ENCODE measurements at places on chromosomes 7 and 10.

- no peak for DNase-seq
These were observed 534 bp downstream of the PSMA2 start for GRCh38 chr7:42931447-42931833.

DNA sequence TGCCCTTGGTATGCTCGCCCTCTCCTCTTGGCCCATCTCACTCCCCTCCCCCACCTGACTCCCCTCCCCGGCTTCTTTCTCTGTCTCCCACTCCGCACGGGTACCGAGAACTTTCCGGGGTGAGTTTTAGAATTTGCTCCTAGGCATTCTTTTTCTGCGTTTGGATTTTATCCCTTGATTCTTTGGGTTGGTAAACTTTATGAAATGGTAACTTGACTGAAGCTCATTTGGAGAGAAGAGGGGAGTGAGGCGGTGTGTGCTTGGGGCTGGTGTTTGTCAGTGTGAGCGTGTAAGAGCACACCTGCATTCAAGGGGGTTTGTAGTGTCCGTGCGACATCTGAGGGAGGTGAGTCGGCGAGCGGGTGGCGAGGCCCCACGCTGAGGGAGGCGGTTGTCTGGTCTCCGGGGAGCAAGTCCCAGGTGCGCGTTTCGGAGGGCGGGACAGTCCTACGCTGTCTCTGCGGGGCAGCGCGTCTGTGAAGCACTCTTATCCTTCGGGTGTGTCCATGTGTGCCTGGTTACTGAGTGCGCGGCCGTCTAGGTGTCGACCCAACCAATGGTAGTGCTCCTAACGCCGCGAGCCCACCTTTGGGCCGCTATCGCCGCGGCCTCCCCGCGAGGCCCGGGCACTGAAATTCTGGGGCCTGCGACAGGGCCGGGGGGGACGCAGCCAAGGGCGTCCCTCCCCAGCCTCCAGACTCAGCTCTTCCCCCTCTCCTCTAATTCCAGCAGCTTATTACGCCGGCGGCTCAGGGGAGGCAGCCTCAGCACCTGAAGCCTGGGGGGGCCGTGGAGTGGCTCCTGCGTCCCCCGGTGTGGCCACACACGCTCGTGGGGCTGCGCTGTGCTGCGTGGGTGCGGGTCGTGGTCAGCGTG, 2.6 kb upstream of the ZNF503 start:
- DNase-seq, result no peak

DNA sequence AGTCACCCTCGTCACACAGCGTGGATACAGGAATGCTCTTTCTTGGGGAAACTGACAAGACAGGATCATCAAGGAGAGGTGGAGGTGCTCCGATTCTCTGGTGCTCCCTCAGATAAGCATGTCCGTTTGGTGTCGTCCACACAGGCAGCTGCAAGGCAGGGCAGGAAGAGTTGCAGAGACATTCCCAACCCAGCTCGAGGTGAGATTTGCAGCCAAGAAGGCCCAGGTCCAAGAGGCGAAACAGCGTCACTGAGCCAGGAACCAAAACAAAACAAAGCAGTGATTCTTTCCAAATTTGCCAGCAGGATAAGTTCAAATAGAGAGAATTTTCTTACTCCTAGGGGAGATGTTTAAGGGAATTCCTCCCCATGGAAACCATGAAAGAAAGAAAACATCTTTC, 386.5 kb upstream of the PFKP start:
- DNase-seq, result no peak

DNA sequence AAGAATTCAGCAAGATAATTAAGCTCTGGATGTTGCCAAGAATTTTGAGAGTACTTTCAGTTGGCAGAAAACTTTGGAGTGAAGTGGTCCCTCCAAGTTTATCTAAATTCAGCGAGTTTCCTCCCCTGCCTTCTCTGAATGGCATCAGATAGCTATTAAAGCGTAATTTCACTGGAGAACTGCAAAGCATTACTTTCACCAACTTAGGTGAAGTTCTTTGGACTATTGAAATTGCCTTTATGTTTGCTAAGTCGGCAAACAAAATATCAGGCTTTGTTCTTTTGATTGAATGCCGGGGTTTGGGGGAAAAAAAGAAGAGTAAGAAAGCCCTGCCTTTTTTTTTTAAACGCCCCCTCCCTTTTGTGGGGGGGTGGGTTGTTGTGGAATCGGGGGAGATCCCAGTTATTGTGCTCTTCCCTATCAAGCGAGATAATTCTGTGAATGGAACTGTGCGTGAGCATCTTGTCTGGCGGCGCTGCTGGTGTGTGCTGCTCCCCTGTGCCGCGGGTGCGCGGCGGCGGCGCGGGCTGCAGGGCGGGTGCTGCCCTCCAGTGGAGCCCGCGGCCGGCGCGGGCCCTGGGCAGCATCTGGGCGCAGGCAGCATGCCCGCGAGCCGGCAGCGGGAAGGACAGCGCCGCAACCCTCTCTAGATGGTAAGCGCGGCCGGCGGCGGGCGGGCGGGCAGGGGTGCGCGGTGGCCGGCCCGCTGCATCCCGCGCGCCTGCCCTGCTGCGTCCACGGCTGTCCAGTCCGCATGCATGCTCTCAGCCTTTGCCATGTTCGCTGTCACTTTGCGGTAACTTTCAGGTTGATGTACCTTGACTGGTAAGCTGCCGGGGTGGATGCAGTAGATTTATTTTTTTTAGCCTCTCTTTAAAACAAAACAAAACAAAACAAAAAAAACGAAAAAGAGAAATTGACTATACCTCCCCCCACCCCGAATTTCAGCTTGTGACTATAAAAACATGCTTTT, 176.5 kb downstream of the TCF7L2 start:
- DNase-seq, result peak; percentile 32

DNA sequence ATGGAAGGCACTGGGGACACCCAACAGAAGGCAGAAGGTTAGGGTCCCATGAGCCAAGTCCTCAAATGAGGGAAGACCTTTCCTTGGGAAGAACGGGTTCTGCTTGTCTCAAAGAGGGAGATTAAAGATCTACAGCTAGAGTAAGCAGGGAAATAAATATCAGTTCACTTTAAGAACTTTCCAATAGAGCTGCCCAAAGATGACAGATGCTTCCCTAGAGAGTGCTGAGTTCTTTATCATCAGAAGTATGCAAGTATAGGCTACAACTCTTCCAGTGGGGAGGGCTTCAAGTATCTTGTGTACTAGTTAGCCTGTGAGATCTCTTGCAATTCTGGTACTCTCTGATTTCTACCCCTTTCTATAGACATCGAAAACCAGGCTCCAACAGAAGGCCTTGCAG, 39.4 kb downstream of the EMX2 start:
- DNase-seq, result no peak

All from fibroblast of skin of left quadriceps (primary cell).